ENCODE measurements at places on chromosomes 1 and 21.

- DNase-seq, result no peak
Observed at GRCh38 chr1:209318181-209319056, 265.1 kb upstream of the CAMK1G start.

- DNase-seq, result no peak
Observed at GRCh38 chr1:39088658-39089057, 62.5 kb downstream of the NDUFS5 start.

DNA sequence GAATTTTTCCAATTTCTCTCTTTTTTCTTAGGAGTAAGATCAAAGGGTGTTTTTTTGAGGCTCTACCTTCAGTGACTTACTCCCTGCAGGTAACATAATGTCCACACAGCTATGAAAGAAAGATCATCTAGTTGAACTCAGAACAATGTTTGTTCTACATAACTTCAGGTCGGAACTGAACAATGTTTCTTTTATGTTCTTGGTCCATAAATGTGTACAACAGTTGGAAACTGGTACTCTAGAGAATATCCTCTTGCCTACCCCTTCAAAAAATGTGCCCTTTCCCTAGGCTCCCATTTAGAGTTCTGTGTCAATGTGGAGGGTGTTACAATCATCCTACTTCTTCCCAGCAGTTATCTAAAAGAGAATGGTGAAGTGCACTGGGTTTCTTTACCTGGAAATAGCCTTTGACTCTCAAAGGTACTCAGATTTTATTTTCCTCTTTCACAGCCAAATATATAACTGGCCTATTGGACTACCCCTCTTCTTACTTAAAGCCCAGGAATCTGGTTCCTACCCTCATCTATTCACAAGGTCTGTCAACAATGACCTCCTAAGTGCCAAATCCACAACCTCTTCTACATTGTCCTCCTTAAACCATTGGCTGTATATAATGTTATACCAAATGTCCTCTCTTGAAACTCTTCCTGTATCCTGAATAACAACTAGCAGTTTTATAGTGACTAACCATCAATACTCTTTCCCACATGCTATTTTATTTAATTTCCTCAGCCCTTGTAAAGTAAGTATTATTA lies 42.3 kb downstream of the CD58 start:
- no peak for DNase-seq

DNA sequence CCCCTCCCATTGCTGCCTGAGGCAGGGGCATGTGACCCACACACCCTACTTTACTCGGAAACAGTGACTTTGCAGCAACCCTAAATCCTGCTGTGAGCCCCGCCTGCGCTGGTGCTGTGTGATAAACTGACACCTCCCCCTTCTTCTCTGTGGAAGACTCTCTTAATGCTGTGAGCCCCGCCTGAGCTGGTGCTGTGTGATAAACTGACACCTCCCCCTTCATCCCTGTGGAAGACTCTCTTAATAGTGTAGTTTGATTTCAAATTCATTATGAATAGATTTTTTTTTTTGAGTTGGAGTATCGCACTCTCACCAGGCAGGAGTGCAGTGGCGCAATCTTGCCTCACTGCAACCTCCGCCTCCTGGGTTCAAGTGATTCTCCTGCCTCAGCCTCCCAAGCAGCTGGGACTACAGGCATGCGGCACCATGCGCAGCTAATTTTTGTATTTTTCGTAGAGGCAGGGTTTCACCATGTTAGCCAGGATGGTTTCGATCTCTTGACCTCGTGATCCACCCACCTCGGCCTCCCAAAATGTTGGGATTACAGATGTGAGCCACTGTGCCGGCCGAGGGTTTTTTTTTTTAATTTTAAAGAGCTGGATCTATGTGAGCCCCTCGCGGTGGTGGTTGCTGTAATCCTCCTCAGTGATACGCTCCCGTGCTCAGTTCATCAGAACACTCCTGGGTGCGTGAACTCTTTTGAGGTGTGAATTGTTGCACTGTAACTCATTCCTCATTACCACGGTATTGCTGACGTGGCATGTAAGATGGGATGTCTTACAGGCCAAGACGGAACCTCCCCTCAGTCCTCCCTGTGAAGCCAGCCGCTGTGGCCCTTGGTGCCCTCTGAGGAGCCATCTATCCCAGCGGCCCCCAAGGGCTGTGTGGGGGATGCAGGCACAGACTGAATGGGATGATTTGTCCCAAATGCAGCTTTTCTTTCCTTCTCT lies 60.3 kb downstream of the GALNT2 start:
- DNase-seq, result no peak

GRCh38 chr1:52237430-52237829 lies 95.5 kb downstream of the ZFYVE9 start:
- peak; percentile 48 for DNase-seq

- DNase-seq, result no peak
Observed at GRCh38 chr1:99139876-99140275, 124.4 kb upstream of the PLPPR4 start.

DNA sequence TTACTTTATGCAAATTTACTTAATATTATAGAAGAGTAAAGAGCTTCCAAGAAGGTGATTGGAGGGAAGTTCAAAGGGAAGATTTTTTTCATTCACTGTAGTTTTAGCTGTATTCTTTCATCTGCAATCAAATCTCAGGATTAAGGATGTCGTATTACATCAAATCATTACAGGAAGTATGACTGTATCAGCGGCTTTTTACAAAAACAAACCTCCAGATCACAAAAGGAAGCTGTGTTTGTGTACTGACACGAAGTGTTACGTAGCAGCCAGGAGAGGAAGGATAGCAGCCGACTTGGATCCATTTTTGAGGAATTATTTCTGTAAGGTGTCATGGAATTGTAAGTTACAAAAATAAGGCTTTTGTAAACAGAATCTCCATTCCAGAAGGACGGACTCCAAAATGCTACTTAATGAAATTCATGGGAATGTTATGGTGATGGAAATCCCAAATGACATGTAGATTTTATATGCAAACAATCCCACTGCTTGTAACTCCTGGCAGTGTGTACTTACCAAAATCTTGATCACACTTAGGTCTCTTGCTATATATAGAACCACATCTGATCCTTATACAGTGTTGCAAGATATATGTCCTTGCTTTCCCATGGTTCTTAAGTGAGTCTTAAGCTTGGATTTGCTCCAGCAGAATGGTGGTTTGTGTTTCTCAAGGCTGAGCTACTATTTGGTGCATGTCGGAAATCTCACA lies 49.8 kb downstream of the KCNJ15 start:
- peak; percentile 100 for DNase-seq

DNA sequence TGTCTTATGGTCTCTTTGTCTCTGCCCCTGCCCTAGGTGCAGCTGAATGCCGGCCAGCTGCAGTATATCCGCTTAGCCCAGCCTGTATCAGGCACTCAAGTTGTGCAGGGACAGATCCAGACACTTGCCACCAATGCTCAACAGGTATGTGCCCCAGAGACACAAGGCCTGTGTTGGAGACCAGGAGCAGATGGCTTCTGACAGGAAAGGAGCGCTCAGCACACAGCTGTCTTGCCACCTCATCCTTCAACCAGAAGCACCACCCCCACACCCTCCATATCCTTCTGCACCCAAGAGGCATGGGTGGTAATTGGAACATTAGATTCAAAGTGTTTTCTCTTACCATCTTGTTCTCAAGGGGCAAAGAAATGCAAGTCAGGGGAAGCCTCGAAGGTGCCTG lies 17.0 kb upstream of the KCNQ4 start:
- DNase-seq, result no peak

GRCh38 chr1:225602590-225603206 lies 50.2 kb downstream of the ENAH start:
- DNase-seq, result no peak

DNA sequence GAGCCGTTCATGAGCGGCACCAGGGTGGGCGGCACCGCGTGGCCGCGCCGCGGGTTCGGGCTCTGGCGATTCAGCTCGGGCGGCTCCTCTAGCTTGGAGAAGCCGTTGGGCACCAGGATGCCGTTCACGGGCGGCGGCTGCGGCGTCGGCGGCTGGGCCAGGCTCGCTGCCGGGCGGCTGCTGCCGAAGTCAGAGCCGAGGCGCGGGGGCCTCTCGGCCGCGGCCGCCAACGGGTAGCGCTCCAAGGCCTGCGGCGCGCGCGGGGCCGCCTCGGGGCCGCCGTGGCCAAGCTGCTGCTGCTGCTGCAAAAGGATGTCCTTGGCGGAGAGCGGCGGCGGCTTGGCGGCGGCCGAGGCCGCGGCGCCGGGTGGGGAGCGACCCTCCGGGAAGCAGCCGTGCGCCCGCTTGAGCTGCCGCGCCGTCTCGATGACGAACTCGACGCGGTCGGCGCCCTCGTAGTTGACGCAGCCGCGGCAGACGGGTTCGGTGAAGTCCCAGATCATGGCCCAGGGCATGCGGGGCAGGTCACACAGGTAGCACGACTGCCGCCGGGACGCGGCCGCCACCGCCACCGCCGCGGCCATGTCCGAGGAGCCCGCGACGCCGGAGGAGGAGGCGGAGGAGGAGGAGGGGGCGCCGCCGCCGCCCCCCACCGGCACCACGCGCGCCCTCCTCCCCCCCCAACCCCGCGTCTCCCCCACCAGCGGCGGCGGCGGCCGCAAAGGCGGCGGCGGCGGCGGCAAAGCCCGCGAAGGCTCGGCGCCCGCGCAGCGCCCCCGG lies 877 bp downstream of the IRF2BP2 start:
- no peak for DNase-seq

- no peak for DNase-seq
Observed at GRCh38 chr1:107914119-107914765, 50.7 kb downstream of the VAV3 start.

- DNase-seq, result no peak
Observed at GRCh38 chr1:176854758-176855745, 309.5 kb downstream of the ASTN1 start.

- no peak for DNase-seq
Observed at GRCh38 chr1:167728818-167729410, 7.1 kb downstream of the MPZL1 start.

DNA sequence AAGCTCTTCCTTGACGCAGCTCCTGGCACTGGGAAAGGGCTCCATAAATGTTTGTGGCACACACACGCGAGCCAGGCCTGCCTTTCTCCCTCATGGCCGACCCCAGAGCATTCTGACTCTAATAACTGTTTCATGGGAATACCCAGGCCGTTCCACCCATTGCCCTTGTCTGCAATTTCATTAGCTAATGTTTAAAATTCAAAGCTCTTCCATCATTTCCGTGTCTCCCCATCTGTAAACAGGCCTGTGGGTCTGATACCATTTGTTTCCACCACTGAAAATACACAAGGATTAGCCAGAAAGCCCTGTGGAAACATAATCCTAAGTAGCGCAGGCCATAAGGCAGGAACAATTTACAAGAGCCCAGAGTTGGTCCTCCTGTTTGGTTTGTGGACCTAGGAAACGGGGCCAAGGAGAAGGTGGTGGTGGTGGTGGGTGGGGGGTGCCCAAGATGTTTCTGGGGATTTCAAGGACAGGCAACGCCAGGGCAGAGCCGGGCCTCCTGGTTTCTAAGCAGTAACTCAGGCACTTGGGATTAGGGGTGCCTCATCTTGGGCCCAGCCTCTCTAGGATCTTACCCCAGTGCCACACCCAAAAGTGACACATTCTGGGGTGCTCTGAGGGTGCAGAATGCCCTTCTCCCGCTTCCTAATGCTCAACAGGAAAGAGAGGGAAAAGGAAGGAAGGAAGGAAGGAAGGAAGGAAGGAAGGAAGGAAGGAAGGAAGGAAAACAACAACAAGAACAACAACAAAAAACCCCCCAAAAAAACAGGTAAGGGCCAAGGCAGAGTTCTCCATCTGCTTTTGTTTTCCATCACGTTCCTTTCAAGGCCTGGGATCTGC lies 79.4 kb downstream of the SSBP3 start:
- DNase-seq, result no peak

DNA sequence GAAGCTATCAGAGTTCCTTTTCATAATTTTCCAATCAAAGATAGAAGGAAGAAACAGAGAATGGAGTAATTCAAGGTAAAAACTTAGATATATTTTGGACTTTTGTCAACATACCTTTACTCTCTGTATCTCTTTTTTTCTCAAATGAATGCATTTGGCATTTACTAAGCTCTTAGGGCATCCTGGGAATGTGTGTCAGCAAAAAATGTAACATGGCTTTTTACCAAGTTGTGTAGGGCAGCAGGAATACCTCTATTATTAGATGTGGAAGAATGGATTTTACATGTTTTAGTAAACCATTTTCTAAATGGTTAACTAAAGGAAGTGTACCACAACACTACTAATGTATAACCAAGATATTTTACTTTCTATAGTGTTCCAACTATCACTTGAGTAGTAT lies 4.2 kb upstream of the COL11A1 start:
- no peak for DNase-seq

DNA sequence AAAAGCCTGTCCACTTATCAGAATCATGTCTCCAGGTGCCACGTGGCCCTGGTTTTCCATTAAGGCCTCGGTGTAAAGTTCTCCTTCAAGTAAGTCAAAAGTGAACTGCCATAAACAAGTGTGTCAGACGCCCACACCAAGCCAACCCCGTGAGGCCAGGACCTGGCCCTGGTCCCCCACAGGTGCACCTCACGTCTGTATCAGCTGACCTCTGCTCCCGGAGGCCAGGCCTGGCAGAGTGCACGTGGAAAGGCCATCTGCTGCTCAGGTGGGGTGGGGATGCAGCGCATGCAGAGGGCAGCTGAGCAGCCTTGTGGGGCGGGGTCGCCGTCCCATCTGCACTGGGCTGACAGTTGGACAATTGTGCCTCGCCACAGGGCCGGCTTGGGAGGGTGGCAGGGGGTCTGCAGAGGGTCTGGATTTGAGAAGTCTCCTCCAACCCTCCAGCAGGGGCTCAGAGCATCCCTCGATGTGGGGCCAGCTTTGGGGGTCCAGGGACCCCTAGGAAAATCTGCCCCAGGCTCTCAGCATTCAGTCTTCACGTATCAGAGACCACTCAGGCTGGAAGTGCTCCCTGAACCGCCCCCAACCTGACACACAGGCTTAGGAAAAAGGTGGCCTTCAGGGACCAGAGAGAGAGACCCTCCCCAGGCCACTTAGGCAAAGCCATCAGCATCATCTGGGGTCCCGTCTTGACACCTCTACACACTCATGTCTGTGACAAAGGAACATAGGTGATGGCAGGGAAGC lies 3.0 kb downstream of the SLC19A1 start:
- DNase-seq, result no peak

DNA sequence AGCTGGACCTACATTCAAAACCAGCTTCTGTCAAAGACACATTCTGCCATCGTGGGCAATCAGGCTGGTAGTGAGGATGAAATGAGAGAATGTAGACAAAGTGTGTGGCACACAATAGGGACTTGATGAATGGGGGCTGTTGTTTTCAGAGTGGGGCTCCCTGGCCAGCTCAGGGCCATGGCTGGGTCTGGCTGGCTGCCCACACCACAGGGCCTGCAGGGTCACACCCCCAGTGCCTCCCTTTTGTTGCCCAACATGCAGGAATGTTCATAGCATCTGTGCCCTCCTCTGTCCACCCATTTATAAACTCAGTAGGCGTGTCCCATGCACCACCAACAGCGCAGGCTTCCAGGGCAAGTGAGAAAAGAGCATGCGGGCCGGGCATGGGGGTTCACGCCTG lies 20.8 kb upstream of the ECE1 start:
- no peak for DNase-seq
